ENCODE measurements at places on chromosomes 5 and 9.

- DNase-seq: no peak
These were observed 117.5 kb downstream of the FSTL4 start for GRCh38 chr5:133494923-133495246.

DNA sequence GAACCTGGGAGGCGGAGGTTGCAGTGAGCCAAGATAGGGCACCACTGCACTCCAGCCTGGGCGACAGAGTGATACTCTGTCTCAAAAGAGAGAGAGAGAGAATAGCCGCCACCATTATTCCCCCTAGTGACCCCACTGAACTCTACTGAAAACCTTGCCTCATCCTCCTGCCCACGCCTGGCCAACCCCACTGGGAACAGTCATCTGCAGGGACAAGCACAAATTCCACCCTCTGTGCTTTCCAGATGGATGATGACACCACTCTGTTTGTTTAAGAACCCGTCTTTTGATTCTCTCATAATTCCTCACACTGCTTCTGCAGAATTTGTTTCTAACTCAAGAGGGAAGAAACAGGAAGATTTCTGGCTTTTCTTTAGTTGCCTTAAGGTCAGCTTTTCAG is 12.2 kb downstream of the BHMT2 start:
- DNase-seq: no peak

DNA sequence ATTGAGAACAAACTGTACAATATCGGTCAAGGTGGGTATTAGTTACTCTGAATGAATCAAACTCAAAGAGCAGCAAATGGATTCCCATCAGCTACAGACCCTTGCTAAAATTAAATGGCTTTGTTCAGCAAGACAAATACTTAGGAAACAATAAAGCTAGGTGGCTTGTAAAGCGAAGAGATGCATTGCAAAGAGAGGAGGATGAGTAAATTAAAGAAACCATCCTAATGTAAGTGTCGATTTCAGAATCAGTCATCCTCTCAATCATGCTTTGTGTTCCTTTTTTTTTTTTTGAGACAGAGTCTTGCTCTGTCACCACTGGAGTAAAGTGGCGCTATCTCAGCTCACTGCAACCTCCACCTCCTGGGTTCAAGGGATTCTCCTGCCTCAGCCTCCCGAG is 359.2 kb upstream of the ZNF462 start:
- DNase-seq: peak; percentile 35

DNA sequence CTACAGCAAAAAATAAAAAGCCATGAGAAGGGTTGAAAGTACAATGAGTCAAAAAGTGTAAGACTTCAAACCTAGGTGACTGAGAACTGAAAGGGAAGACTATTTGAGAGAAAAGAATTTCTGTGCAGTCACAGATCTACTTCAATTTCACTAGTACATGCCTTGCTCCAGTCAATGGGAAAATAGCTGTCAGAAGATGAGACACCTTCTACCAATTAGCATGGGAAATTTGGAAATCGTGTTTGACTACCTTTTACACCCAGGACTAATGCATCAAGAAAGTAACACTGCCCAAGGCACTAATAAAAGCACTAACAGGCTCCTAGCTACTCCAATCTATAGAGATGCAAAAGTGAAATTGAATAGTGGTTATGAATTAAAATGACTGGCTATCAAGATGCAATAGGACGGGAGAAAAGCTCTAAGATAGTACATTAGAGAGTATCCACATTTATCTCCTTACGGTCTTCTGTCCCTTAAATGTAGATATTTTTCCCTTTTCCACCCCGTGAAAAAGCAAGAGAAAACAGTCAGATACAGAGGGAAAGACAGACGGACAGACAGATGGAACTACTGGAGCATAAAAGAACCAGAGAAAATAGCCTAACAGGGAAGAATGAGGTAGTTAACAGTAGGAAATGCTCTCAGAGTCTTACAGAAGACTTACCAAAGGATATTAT is 15.2 kb downstream of the ERP44 start:
- DNase-seq: peak; percentile 56

- no peak for DNase-seq
These were observed 508.1 kb downstream of the NR2F1-AS1 start for GRCh38 chr5:93072831-93073459.

GRCh38 chr5:4036861-4037260 is 441.2 kb downstream of the IRX1 start:
- no peak for DNase-seq

DNA sequence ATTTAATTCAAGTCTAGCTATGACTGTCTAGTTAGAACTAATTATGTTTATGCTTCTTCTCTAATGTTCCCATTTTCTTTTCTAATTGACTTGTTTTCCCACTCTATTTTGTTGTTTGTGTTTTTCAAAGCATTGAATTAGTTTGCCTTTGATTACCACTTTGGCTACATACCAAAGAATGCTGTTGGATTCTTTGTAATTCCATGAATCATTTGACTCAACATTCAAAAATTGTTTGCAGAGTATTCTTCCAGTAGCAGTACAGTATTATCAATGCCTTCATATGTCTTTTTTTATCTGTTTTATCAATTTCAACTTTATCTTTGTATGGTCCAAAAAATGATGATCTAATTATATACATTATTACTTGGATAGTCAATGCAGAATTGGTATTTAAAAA is 288.7 kb downstream of the RFX3 start:
- DNase-seq: no peak

- DNase-seq: no peak
These were observed 116.9 kb upstream of the OTULINL start for GRCh38 chr5:14464671-14465070.

DNA sequence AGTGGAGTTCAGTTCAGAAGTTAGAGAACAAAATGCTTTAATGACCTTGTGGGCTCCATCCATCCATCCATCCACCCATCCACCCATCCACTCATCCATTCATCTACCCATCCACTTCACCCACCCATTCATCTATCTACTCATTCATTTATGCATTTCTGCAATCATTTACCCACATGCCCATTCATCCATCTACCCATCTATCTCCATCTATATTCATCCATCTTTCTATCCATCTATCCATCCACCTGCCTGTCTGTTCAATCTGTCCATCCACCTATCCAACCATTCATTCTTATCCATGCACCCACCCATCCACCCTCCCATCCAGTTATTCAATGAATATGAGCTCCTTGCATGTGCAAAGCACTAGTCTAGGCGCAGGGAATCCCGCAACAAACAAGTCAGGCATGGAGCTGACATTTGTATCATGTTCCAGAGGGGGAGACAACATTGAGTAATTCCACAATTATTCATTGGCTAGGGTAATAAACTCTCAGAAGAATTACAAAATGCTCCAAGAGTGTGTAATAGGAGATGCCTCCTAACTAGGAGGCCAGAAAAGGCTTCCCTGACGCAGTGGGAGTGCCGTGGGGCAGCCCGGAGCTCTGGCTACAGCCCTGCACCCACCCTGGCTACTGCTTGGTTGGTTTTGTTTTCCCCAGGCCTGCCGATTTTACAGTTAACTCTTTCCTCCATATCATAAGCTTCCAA is 211.2 kb downstream of the NXNL2 start:
- DNase-seq: no peak

DNA sequence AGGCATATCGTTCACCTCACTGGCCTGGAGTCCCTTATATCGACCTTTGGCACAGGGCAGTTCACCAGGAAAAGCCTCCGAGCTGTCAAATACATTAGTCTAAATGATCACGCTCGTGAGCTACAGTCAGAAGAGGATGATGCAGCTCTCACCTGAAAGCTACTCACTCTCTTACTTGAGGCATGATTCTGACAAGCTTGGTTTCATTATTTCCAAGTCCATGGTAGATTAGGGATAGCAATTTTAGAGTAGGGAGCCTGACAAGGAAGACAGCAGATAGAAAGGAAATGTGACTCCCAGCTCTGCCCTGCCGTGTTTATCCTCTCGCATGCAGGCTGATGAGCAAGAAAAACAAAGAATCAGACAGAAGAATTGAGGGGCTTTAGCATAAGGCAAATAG is 98.0 kb upstream of the MAP1B start:
- no peak for DNase-seq

- peak; percentile 24 for DNase-seq
These were observed 80.6 kb downstream of the FBXO4 start for GRCh38 chr5:42005561-42006153.

GRCh38 chr9:116090030-116090770 is 63.4 kb upstream of the PAPPA start:
- DNase-seq: no peak

DNA sequence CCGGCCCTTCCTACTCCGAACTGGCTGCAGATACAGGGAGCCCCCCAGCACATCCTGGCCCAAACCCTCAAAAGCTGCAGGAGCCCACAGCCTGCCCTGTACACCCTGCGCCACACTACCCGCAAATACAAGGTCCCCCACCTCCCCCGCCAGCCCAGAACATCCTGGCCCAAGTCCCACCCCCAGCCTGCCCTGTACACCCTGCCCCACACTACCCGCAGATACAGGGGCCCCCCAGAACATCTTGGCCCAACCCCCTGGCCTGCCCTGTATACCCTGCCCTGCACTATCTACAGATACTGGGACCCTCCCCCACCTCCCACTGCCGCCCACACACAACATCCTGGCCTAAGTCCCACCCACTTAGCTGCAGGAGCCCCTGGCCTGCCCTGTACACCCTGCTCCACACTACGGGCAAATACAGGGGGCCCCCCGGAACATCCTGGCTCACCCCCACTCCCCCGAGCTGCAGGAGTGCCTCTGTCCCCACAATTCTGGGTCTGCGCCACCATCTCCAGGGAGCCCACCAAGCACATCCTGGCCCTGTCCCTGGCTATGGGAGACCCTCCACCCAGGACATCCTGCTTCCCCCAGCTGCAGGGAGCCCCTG is 8.3 kb downstream of the LPCAT1 start:
- no peak for DNase-seq

DNA sequence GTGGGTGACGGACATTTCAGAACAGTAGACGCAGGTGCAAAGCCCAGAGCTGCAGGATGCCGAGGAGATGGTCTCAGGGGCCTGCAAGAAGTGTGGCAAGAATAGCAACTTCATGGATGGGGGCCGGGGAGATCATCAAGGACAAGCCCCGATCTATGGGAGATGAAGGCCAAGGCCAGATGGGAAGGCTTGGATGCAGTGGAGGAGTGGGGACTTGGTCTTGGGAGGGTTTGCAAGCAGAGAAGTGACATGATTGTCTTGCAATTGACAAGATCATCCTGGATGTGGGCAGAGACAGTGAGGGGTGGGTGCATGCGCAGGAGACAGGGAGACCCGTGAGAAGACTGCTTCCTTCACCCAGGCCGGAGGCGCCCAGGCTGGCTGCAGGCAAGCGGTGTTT is 198.1 kb downstream of the CDK5RAP2 start:
- no peak for DNase-seq

DNA sequence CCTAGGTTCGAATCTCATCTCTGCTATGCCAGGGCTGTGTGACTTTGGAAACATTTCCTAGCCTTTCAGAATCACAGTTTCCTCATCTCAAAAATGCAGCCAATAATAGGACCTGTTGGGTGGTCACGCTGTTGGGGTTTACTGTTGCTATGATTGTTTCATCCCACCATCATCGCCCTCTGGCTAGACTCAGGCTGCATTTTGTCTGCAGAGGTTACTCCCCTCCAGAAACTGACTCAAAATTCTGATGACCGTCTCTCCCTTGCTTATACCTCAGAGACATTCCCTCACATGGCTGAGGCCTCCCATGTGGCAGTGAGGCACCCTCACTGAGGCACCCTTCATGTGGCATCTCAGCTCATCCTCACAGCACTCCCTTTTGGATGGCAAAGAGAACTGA is 61.6 kb downstream of the COL27A1 start:
- DNase-seq: no peak

DNA sequence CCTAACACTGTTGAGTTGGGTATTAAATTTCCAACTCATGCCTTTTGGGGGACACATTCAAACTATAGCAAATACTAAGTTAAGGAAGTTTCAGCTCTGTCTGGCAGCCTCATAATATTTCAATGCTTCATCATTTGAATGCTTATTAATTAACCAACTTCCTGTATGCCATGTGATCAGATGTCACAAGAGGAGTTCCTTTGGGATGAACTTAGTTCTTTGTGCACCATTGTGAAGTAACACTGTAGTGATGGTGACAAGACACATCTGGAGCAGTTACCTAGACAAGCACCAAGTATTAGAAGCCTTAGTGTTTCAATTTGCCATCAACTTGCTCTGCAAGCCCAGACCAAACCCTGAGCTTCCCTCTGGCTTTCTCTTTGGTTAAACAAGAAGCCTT is 90.7 kb upstream of the IL12B start:
- DNase-seq: no peak

- peak; percentile 39 for DNase-seq
These were observed 89.0 kb downstream of the PIK3R1 start for GRCh38 chr5:68304421-68305052.

GRCh38 chr5:144467792-144468191 is 297.1 kb downstream of the KCTD16 start:
- DNase-seq: no peak

DNA sequence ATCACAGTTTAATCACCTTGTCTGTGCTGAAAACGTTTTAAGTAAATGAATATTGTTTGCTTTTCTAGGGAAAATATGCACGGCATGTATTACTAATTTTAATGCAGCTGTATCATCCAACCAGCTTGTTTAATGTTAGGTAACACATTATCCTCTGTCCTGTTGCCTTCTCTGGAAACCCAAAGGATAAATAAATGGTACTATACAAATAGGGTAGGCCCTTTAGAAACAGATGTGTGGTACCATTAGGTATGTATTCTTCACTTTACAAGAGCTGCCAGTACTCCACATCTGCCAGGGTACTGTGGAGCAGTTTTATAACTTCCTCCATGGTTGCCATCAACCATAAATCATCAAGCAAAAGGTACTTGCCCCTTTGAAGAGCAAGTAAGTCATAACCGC is 42.9 kb downstream of the FAF2 start:
- no peak for DNase-seq

DNA sequence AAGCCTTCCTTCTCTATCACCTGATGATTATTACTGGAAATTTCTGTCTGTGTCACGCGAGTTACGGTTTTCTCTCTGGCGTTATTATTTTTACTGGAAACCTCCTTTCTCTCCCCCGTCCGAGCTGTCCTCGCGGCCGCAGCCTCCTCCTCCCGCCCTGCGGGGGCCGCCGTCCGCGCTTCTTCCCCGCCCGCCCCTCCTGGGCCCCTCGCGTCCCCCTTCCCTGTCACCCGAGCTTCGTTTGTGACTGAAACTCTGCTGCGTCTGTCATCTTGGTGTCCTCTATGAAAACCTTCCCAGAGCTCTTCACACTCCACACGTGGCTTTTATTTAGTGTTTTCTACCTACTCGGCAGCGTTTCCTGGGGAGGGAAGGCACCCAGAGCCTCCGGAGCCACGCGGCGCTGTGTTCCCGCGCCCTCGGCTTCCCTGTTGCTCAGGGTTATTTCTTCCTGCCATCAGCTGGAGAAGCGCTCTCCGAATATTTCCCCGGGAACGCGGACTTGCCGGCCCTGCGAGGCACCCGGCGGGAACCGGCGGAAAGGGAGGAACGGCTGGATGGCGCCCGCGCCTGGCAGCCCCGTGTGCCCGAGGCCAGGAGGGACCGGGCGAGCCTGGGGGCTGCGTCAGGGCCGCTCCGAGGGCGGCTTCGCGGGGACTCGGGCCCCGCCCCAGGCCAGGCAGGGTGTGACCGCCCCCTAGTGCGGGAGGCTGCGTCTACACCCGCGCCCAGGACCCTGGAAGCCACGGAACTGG is 33.9 kb downstream of the TRIP13 start:
- no peak for DNase-seq

- no peak for DNase-seq
These were observed 1.4 kb upstream of the ETF1 start for GRCh38 chr5:138544181-138545134.

Data from activated CD4-positive, alpha-beta T cell treated with anti-CD3 and anti-CD28 coated beads, Interleukin-2, Interleukin-4, amounts not matched to agents 100 ng/mL and 50 ng/mL, durations not matched to agents 16 hours and 8 hours (primary cell).